ENCODE measurements at places on chromosomes 5 and 9.

GRCh38 chr5:109865637-109866036 is 175.9 kb downstream of the MAN2A1 start:
- DNase-seq = no peak

GRCh38 chr9:4665357-4665756 is 923 bp downstream of the SPATA6L start:
- DNase-seq = no peak

DNA sequence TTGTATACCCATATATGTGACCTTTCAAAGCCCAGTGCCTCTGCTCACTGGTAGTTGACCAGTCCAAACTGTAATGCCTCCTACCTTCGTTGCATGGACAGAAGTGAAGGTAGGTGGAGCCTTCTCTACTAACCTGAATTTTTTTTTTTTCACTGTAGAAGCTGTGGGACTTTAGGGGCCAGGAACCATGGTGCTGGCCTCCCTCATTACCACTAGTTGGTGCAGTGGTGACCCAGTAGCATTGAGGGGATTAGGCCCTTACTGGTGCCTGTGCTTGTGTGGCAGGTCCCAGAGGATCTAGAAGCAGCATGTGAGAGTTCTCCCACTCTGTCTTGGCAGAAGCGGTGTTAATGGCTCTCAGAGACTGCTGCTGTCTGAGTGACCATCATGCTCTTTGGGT is 2.3 kb downstream of the RALGPS1 start:
- DNase-seq = no peak

- DNase-seq = no peak
Measured at GRCh38 chr9:70257502-70257901, 1.3 kb upstream of the SMC5 start.

DNA sequence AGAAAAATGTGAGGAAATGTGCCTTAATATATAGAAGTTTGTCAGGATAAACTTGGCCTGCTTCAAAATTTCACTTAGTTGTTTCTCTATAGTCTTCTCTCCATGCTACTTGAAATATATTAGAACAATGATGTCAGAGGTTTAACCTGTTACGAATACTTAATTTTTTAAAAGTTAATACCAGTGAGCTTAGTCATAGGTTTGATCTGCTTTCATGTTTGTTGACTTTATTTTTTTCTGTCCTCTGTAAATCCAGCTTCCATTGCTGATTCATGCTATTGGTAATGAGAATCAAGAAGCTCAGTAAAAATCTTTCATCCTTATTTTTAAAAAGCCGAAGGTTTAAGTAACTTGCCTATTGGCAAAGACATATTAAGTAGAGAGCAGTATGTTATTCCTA is 27.9 kb downstream of the BDP1 start:
- no peak for DNase-seq

DNA sequence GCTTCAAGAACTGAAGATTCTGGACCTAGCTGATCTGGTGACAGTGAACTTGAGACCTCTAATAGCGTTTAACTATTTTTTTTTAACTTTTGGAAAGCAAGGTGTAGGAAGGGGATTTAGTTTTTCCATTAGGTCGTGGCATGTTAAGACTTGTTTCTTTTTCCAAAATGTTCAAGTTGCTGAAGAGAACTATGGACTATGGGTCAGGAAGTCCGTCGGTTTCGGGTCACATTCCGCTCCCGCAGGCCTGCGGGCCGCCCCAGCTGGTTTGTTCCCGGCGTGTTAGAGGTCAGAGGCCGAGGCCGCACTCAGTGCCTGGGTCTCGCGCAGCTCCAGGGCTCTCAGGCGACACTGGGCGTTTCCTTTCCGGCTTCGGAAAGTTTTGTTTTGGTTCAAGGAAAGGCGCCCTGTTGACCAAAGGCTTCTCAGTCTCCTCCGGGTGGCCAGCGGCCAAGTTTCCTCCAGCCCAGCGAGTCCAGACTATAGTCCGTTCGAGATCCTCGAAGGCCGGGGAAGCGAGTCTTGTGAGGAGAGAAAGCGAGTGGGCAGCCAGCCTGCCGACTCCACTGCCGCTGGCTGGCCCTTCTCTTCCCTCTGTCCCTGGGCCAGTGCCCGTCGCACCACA is 586 bp upstream of the FCHO2 start:
- no peak for DNase-seq

- no peak for DNase-seq
Measured at GRCh38 chr9:83707518-83707767, 315 bp downstream of the UBQLN1 start.

- DNase-seq = no peak
Measured at GRCh38 chr9:34072410-34072809, 23.7 kb upstream of the UBAP2 start.

GRCh38 chr5:2936413-2936812 is 184.9 kb upstream of the IRX2 start:
- DNase-seq = no peak

- no peak for DNase-seq
Measured at GRCh38 chr9:133225171-133226011, 16.3 kb upstream of the OBP2B start.

- DNase-seq = no peak
Measured at GRCh38 chr9:115845648-115846312, 307.8 kb upstream of the PAPPA start.

DNA sequence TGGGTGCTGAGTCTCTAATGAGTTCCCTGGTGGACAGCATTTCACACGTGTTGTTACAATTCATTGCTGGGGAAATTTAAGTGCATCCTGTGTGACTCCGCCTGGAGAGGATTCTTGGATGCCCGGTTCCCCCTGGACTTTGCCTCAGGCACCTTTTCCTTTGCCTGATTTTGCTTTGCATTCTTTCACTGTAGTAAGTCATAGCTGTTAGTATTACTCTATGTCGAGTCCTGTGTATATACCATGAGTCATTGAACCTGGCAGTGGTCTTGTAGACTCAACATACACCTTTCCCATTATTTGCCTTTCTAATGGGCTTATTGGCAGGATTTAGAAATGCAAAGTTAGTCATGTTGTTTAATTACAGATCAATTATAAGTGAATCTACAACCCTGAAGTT is 81.9 kb upstream of the DHFR start:
- no peak for DNase-seq

GRCh38 chr5:98770209-98770910 is 3.1 kb upstream of the RGMB start:
- DNase-seq = no peak

DNA sequence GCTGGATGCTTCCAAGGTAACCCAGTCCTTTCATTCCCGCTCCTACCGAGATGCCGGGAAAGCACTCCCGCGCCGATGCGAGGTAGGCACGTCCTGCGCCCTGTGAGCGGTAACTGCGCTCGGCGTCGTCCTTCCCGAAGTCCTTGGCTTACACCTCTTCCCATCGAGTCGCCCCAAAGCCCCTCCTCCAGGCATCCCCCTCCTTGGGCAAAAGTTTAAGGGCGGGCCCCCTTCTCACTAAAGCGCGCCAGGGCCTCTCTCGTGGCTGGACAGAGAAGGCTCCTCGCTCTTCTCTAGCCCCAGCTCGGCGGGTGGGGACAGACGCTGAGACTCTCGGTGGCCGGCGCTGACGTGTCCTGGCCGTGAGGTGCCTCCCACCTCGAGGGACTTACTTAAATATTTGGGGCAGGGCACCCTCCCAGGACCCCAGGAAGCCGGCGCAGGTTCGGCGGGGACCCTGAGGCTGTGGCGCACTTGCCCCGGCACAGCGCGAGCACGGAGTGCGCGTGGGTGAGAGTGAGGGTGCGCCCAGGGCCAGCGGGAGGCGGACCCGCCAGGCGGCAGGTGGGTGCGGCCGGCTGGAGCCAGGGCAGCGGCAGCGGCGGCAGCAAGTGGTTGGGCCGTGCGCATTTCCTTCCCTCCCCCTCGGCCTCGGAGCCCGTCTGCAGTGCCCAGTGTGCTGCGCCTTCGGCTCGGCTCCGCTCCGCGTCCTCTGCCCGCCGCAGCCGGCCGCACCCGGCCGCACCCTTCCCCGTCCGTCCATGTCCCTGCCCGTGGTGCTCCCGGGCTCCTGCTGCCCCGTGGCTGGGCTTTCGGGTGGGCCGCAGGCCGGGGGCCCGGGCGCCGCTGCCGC is at the start of gene ENTREP1:
ENTREP1 (plus strand) TSS at position 667 of the 853 bp plus-strand sequence; CDS start at position 762, 95 bp downstream.
- DNase-seq = peak; percentile 20

DNA sequence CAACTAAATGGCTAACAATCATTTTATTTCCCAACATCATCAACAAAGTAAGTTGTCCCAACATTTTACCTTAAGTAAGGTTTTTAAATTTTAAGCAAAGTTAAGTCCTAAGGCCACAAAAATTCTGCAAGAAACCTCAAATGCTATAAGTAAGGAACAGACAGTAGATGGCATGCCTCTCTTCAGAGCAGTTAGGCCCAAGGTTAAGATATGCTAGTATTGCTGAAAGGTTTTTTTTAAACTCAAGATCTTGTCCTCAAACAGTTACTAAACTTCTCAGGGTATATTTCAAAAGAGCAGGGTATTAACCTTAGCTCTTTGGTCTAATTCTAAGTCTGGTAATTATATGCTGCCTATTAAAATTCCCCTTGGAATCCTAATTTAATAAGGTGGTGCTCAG is 35.1 kb downstream of the PJA2 start:
- no peak for DNase-seq

DNA sequence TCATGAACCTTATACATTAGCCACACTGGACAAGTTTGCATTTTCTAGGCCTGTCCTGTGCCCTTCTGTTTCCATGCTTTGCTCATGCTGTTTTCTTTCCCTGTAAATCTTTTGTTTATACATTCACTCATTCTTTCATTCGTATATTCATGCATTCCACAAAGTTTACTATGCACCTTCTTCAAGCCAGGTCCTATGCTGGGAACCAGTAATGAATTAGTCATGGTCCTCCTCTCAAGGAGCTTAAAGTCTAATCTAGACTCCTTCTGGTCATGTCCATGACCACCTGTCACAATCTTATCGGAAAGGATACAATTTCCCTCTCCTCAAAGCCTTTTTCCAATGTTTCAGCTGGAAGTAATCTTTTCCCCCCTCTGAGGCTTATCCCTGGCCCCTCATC is 9.1 kb upstream of the XPA start:
- DNase-seq = no peak

DNA sequence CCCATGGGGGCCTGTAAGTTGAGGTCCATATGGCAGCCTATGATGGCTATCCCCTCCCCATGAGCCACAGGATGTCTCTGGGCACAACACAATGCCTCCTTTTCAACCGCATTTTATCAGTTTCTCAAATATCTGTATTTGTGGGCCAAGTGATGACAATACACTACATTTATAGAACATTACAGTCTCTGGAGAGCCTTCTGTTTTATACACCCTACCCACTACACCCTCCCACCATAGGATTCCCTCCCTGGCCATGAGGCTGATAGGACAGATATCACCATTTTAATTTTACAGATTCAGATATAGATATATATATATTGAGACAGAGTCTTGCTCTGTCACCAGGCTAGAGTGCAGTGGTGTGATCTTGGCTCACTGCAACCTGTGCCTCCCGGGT is 236.8 kb downstream of the ENC1 start:
- DNase-seq = no peak

GRCh38 chr9:136552117-136552703 is 6.4 kb upstream of the NOTCH1 start:
- no peak for DNase-seq

DNA sequence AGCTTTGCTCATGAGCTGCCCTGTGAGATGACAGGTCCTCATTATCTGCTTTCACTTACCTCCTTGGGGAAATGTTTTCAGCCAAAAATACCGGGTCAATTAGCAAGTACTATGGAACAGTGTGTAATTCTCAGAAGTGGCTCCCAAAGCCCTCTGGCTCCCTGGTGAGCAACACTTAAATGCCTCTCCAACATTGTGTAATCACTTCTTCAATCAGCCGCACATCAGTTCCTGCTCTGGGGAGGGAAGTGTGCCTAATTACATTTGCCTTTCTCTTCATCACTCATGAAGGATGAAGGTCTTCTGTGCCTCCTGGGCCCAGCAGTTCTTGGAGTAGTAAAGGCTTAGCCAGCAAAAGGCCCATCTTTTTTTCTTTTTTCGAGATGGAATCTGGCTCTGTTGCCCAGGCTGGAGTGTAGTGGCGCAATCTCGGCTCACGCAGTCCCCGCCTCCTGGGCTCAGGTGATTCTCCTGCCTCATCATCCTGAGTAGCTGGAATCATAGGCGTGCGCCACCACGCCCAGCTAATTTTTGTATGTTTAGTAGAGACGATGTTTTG is 23.1 kb downstream of the NIM1K start:
- DNase-seq = no peak

- no peak for DNase-seq
Measured at GRCh38 chr5:155735388-155735787, 591.6 kb upstream of the SGCD start.

DNA sequence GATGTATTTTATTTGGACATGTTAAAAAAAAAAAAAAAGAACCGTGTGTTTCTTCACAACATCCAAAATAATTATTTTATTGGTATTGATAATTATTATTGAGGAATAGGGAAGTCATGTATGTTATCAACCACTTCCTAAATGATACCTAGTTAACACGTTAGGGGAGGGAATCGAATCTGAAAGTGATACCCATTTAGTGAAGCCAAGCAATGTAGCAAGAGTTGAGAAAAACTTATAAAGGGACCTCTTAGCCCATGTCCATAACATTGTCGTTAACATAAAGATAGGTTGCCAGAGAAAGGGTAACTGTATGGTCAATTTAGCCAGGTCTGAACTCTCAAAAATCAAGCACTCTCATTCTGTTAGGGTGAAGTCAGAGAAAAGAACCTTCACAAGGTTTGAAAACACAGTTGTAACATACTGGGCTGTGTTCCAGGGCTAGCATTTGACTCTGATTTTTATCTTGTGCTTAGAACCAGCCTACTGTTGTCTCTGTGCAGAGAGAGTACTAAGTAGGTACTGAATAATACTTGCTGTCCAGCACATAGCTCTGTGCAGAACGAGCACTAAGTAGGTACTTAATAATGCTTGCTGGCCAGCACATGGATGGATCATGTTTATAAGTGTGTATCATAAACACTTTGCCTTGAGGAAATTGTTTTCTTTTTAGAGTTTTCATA is 60.4 kb downstream of the GHR start:
- no peak for DNase-seq

GRCh38 chr5:26582350-26583045 is 455.9 kb downstream of the CDH9 start:
- DNase-seq = no peak

GRCh38 chr9:35688558-35689541 is 875 bp downstream of the TPM2 start:
- DNase-seq = no peak

GRCh38 chr5:175750511-175750931 is 92.7 kb downstream of the HRH2 start:
- DNase-seq = no peak

DNA sequence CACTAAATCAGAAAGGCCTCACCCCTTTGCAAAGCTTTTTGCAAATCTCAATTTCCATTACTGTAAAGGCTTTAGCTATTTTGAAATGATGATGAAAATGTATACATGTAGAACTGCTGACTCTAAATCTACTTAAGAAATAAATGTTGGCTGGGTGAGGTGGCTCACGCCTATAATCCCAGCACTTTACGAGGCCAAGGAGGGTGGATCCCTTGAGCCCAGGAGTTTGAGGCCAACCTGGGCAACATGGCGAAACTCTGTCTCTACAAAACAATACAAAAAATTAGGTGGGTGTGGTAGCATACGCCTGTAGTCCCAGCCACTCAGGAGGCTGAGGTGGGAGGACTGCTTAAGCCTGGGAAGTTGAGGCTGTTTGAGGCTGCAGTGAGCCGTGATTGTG is 64.6 kb downstream of the PTPN3 start:
- no peak for DNase-seq

GRCh38 chr9:107793541-107793940 is 304.0 kb upstream of the KLF4 start:
- DNase-seq = no peak

Data from NCI-H1930 (cell line).